GM13976 (cell line): ENCODE measurements at places on chromosomes 16 and 17.

GRCh38 chr16:30525844-30526136 is 576 bp downstream of the ZNF768 start:
- no peak for DNase-seq

DNA sequence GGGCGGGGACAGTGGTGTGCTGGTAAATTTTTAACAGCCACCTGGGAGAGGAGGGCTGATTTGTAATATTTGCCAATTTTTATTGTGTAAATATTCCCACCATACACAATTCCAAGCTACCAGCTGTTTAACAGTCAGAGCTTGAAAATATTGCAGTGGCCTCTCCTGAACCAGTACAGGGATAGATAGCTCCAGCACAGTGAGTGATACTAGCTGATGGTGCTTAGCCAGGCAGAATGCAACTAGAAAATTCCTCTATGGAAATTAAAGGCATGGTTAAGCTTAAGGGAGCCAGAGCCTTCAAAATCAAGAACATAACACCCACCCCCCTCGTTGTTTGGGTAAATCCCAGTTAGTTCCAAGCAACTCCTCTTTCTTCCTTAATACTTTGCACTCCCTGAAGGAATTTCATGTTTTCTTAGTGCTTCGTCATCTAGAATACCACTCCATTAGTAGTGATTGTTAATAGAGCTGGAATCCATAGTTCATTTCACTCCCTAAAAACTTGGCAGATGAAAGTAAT is 96.6 kb downstream of the CYB561 start:
- DNase-seq: no peak

DNA sequence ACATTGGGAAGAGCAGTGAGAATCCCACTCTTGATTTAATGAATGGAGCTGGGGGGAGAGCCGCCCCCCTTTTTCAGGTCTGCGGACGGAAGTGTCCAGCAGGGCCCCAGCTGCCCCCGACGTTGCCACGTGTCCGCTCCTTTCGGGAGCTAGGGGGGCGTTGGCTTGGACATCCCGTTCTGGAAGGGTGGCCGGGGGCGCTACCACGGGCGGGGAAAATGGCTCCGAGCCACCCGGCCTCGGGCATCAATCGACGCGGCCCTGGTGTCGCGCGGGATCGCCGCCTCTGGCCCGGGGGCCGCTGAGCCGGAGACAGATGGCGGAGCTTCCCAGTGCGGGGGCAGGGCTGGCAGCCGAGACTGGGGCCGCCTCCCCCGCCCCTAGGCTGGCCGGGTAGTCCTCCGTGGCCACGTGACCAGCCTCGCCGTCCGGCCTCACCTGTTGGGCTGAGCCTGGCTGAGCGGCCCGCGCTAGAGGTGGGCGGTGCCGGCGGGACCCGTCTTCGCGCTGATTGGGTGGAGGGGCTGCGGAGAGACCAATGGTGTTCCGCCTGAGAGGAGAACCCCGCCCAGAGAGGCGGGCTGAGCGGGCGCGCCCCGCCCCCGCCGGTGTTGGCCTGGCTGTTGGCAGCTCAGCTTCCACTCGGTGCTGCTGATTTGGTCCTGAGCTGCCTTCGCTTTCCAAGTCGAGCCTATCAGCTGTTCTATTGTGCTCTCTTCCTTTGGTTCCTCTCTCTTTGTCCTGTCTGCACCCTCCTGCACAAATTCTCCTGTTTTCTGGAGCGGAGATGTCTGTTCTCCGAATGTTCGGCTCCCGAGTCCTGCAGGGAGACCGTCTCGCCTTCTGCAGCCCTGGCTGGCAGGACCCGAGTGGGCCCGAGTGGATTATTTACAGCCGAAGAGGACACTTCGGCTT is 8.3 kb downstream of the HS3ST3B1 start:
- DNase-seq: peak; percentile 86

DNA sequence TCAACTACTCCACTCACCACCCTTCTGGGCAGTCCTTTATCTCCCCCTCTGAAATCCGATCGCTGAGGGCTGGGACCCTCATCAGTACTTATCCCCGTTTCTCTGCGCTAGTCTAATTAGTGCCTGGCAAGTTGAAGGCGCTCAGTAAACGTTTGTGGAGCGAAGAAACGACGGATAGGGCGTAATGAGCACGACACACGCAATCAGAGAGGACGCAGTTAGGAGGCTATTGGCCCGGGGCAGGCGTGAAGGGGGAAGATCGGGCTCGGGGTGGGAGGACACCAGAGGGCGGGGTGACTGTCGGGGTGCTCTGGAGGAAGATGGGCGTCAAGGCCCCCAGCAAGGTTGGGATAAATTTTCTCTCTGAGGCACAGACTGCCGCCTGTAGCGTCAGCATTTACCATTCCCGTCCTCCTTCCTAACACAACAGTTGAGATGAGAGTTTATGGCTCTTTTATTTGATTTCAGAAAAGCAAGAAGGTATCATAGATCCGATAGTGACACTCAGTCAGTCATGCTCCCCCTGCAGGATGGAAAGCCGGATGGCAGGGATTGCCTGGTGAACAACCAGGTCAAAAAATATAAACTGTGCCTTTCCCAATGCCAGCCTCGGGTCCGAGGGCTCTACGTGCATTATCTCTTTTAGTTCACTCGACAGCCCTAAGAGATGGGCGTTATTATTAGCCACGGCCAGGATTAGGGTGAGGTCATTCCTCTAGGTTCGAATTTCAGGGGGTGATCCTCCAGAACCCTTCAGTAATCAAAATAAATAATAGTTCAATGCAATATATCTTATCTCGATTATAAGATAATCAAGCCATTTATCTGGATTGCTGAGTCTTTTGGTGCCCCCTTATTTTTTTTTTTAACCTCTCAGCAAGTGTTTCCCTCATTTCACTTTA is 9.5 kb upstream of the ARL4D start:
- peak; percentile 80 for DNase-seq

DNA sequence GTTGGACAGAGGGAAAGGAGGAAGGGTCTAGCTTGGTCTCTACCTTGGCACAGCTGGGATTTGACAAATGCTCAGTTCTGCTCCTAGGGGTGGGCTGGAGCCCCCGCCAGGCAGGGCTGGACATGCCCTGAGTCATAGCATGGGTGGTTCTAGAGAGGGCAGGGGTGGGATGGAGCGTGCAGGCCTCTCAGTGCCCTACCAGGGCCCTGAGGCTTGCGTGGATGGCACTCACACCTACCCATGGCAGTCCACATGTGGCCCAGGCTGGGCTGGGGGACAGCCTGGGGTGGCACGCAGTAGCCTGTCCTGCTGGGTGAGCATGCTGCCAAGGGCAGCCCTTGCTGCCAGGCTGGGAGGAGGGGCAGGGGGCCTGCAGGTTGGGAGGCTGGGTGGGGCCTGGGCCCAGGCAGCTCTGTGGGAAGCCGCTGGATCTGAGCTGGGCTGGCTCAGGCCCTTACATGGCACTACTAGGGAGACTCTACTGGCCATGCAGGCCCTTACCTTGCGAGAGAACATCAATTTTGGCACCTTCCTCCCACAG is 11.2 kb downstream of the DOC2B start:
- no peak for DNase-seq

GRCh38 chr16:68954911-68955635 is 111.7 kb downstream of the TANGO6 start:
- DNase-seq: no peak

DNA sequence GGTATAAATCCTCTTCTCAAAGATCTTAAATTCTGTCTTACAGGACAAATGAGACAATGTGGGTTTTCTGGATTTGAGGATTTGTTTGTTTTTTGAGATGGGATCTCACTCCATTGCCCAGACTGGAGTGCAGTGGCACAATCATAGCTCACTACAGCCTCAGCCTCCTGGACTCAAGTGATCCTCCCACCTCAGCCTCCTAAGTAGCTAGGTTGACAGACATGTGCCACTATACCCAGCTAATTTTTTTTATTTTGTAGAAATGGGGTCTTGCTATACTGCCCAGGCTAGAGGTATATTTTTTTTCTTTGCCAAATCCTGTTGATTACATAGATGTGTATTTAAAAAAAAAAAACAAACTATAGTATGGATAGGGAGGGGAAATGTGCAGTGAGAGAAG is 31.8 kb upstream of the SDR42E2 start:
- no peak for DNase-seq

DNA sequence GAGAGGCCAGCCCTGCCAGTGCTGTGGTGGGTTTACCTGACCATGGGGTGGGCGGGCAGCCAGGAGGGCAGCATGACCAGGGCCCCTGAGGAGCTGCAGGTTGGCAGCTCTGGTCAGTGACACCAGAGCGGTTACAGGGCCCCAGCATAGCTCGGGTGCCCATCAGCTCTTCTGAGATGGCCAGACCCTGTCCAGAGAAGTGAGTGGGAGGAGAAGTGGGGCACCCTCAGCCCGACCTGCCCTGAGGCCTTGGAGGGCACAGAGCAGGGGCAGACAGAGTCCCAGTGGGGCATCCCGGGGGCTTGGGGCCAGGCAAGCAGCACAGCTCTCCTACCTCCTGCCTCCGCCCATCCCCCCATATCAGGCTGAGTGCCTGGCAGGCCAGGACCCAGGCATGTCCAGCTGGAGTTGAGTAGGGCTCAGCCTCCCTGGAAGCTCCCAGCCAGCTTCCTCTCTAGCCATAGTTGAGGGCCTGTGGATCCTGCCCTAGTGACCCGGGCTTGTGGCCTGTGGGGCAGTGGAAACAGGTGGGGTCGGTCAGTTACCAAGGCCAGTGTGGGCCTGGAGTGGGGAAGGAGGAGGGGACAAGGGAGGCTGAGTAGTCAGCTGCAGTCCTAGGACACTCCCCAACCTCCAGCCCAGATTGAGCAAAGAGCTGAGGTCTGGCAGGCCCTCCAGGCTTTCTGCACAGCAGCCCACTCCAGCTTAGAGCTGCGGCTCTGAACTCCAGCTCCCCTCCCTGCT is 83.5 kb downstream of the AMFR start:
- DNase-seq: no peak

- DNase-seq: no peak
These were observed 15.8 kb downstream of the CLEC10A start for GRCh38 chr17:7064261-7064660.

DNA sequence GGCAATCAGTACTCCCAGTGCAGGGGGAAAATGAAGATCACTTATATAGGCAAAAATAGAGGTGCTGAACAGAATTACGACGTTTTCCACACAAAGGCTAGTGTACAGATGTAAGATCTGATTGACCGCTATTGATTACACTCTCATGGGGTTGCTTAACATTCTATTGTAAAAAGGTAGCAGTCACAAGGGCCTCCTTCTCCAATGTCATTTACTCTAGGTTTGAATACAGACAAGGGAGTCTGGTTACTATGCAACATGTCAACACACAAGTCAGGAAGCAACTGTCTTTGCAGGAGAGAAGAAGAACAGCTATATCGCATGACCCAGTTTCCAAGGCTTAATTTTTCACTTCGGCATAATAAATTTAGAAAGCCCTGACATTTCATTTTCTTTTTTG is 7.9 kb downstream of the KRT37 start:
- no peak for DNase-seq

GRCh38 chr17:59684967-59685366 is 22.3 kb downstream of the PTRH2 start:
- DNase-seq: no peak

DNA sequence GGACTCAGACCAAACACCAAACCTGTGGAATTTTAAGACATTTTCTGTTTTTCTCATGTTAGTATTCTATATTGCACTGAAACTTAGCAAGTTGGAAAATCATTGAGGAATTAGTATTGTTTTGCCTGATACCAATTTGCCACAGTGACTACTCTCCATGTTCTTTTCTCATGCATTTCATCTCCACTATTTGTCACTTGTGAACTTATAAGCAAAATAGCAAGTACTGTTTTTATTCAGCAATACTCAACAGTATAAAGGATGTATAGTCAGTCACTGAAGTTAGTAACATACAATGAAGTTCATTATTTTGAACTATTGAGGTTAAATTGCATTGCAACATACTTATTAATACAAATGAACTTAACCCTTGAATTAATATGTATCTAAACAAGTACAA is 5.8 kb upstream of the VPS35L start:
- DNase-seq: no peak

GRCh38 chr17:50267074-50267841 is 7.0 kb upstream of the TMEM92 start:
- DNase-seq: peak; percentile 20

GRCh38 chr17:64736804-64737492 is 74.8 kb upstream of the SMURF2 start:
- DNase-seq: no peak

- DNase-seq: no peak
These were observed 5.7 kb downstream of the PDF start for GRCh38 chr16:69324585-69325253.

DNA sequence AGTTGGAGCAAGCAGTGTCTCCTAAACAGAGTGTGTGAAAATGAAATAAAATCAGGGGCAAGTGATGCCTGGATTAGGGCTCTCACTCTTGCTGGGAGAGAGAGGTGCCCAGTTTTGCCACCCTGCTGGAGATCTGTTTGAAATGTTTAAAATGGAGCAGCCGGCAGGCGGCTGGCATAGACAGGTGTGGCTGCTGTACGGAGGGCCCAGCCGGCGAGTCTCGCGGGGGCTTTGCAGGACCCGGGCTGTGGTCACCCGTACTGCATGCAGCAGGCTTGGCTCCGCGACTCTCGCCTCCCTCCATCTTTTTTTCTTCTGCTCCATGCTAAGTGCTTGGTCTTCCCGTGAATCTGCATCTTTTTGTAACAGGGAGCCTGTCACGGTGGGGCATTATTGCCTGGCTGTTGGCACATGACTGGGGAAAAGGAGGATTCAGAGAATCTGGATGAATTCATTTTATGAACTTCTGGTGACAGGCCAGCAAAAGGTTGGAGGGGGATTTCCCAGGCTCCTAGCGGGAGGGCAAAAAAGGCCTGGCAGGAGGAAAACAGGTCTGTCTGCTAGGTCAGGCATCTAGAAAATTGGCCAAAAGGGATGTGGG is 1.8 kb downstream of the ZNRF1 start:
- no peak for DNase-seq

DNA sequence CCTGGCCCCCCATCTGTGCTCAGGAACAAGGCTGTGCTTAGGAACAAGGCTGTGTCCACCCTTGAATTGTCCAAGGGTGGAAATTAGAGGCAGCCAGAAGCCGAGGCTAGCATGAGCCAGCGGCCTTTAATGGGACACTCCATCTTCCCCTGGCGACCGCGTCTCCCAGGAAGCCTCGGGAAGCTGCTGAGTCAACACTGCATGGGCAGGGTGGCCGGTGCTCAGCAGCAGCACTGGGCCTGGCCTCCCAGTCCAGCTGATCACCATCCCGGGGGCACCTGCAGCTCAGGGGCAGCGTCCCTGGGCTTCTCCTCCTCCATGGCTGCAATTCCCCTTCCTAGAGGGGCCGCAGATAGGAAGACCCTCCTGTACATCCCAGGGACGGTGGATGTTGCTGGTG is 180.8 kb downstream of the ENGASE start:
- no peak for DNase-seq

- DNase-seq: no peak
These were observed 42.8 kb downstream of the PHKB start for GRCh38 chr16:47503936-47504335.

GRCh38 chr17:1076982-1077302 is 80.0 kb downstream of the TIMM22 start:
- no peak for DNase-seq
